ENCODE measurements at places on chromosomes 1 and 21. TPM values are rescaled to one million over a fixed set of nuclear protein-coding genes. Genes with fewer than 3 reads are reported as not detected.

GRCh38 chr1:211329764-211330201, 3.1 kb downstream of the TRAF5 start:
- DNase-seq: no peak

DNA sequence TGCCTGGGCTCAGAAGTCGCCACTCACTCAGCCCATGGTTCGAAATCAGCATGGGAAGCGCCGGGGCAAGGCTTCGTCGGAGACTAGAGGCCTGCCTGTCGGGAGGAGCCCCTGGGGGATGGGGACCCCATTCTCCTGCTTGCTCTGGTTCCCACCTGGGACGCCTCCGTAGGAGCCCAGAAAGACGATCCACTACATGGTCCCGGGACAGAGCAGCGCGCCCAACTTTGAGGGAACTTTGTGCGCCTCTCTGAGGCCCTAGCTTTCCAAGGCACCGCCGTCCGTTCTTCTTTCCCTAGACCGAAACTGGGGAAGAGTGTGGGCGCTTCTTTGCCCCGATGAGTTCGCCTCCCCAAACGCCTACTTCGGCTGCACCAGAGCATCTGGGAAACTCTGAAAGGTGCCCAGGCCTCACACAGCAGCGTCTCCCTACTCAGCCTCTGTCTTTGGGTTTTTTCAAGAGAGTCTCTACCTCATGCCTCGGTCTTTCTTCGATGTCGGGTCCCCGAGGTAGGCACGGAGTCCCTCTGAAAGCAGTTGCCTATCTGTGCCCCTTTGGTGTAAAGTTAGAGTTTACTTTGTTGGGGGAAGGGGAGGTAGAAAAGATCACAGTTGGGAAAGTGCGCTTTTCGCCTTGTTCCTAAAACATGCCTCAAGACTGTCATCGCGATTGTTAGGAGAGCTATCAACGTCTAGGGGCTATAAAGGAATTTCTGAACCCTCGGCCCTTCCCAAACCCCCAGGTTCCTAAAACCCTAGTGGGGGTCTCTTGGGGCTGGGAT, 14.0 kb downstream of the NR5A2 start:
- DNase-seq: no peak

GRCh38 chr1:7771823-7772299, 765 bp downstream of the VAMP3 start:
- DNase-seq: no peak

- no peak for DNase-seq
Measured at GRCh38 chr1:8340448-8340847, 22.5 kb downstream of the SLC45A1 start.

GRCh38 chr1:95111014-95111413, 6.1 kb upstream of the TLCD4 start:
- no peak for DNase-seq

GRCh38 chr21:33373451-33373850, 29.8 kb upstream of the IFNGR2 start:
- peak; percentile 96 for DNase-seq

- no peak for DNase-seq
Measured at GRCh38 chr1:220684890-220685289, 5.3 kb upstream of the C1orf115 start.

DNA sequence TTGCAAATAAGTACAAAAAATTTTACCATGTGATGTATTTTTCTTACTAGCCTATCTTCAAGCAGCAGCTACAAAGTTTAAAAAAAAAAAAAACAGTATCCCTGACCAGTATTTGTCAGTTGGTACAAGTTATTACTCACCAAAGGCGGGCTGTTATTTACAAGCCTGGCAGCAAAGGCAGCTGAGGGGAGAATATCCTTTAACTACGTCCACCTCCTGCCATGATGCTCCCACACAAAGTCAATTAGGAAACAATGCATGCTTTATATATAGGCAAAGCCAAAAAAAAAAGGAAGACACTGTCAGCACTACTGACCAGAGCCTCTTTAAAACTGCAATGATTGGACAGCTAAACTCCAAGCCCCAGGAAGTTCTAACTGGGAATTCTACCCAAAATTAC, 13.7 kb downstream of the PSMA5 start:
- DNase-seq: no peak

- no peak for DNase-seq
Measured at GRCh38 chr21:37558676-37559211, 192.2 kb downstream of the DYRK1A start.

- peak; percentile 36 for DNase-seq
Measured at GRCh38 chr1:220908757-220909156, 29.5 kb downstream of the HLX start.

GRCh38 chr1:1169429-1170214, 4.1 kb upstream of the TTLL10 start:
- no peak for DNase-seq

- no peak for DNase-seq
Measured at GRCh38 chr1:21321963-21322680, 31.9 kb upstream of the ECE1 start.

GRCh38 chr1:52003877-52004276, 13.4 kb upstream of the RAB3B start:
- DNase-seq: no peak

DNA sequence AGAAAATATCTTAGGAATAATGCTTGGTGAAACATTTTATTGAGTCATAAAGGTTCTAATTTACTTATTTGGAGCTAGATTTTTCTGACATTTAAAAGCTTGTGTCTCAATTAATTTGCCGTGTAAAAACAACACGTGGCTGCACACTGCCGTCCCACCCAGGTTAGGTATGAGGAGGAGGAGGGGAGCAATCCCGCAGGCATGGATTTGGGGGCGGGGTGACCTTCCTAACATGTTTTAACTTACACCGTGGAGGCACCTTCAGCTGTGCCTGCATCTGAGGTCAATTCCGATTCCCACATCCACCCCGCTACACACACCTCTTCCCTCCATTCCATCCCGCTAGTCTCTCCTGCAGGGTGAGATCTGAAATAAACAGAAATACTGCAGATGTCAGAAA, 28.5 kb upstream of the UMODL1 start:
- DNase-seq: no peak

GRCh38 chr1:192575499-192576189, at the start of gene RGS1:
TSS of gene RGS1 (plus strand) at chr1:192575773. CDS start at chr1:192575793, 20 bp downstream.
- DNase-seq: no peak

- DNase-seq: no peak
Measured at GRCh38 chr1:16168622-16169360, 12.9 kb upstream of the EPHA2 start.

DNA sequence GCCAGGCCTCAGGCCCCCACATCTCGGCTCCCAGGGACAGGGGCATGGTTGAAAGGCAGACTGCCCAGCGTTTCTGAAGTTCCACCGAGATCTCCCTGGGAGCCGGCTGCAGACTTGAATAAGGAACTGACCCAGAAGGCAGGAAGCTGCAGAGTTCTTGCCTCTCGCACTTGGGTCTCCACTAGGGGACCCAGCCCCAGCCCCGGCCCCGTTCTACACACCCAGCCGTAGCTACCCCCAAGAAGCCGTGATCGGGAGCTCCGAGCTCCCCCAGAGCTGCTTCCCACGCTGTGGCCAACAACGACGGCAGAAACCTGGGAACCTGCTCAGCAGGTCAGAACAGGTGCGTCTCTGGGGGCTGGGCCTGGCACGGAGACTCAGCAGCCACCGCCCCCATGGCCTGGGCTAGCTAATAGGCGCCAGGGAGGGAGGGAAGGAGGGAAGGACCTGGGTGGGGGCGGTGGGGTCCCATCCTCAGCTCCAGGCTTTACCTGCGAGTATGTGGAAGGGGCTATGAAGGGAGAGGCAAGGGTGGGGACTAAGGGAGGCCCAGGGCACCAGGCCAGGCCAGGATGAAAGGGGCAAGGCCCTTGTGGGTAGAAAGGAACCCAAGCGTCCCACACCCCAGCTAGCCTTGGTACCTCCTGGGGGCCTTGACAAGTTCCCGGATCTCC, at the start of gene NECTIN4:
Gene NECTIN4, minus strand, starts transcription at position 308 of the 674 bp plus-strand sequence. Its CDS starts 262 bp downstream, at position 46.
- DNase-seq: no peak

- no peak for DNase-seq
Measured at GRCh38 chr21:31266241-31266640, 77.8 kb downstream of the TIAM1 start.

GRCh38 chr1:52533713-52534112, 19.2 kb downstream of the TUT4 start:
- no peak for DNase-seq

DNA sequence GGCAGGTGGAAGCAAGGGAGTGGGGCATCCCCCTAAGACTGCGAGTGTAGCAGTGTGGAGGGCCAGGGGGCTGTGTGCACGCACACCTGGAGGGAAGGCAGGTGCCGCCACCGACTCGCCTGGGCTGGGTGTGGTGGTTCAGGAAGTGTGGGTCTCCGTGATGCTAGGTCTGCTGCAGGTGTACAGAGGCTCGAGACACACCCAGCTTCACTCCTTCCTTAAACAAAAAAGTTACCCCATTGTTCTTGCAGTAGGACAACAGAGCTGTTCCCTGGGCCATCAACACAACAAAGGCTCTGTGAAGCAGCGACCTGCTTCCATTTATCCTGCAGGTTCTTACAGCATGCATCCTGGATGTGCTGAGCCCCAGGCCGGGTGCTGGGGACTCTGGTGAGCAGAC, 100.4 kb upstream of the TMEM51 start:
- DNase-seq: no peak

DNA sequence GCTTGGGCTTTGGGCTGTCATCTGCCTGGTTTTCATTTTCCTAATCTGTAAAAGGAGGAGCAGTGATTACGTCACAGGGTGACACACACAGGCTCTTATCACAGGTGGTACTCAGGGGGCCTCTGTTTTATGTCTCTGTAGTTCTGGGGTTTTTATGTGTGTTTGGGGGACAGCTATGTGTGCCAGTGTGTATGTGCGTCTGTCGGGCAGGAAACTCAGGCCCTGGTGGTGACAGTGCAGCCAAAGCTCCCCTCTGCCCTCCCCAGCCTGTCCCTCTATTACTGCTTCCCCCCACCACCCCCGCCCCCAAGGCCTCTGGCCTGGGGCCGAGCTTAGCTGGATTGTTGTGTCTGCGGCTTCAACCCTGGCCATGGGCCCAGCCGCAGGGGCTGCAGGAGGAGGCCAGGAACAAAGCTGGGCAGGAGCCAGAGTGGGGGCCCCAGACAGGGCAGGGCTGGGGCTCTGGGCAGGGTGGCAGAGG, 13.3 kb downstream of the MFAP2 start:
- peak; percentile 88 for DNase-seq

GRCh38 chr1:41822866-41823265, 95.9 kb downstream of the HIVEP3 start:
- no peak for DNase-seq

DNA sequence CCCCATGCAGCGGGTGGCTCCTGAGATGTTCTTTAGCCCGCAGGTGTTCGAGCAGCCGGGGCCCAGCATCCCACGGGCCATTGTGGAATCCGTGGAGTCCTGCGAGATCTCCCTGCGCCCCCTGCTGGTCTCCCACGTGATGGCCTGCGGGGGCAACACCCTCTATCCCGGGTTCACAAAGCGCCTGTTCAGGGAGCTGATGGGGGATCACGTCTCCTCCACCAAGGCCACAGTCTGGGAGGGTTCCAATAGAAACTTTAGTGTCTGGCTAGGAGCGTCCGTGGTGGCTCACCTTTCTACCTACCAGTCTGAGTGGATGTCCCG, 71.0 kb downstream of the ACTL8 start:
- no peak for DNase-seq

DNA sequence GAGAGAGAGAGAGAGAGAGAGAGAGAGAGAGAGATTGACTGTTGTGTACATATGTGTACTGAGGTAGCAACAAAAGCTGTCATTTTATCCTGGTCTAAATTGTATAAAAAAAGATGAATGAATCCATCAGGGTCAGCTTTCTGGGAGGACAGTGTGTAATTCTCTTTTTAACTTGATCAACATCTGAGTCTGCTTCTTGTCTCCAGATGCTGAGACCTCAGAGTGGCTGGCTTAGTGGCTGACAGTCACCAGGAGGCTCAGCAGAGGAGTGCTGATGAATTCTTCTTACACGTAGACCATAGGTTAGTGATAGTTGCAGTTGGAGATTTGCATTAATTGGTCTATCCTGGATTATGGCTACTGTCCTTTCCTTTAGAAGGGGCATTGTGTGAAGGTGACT, 28.5 kb upstream of the PLXNA2 start:
- DNase-seq: no peak

DNA sequence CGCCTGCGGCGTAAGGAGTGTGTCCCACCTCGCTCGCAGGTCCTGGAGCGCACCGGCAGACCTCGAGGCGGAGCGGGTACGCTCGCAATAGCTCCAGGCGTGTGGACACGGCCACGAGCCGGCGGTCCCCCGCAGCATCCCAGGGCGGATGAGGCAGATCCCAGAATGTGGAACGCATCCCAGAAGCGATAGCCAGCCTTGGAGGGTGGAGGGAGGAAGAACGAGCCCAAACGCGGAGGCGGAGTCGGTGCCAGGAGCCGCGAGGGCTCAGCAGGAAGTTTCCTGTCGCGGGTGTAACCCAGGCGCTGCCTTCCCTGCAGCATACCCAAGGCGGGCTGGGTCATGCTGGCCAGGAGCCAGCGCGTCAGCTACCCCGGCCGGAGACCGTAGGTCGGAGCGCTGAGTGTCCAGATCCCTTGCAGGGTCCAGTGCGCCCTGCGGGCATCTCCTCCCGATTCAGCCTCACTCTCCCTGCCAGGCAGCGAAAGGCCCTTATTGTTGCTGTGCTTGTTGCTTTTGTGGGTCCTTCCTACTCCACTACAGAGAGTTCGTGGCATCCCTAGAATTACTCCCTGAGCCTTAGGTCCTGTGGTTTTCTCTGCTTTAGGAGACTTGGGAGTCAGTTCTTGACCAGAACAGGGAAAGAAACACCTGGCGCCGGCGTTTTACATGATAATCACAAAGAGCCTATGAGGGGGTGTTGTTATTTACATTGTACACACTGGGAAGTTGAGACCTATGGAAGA, 27.7 kb downstream of the STYXL2 start:
- peak; percentile 82 for DNase-seq

DNA sequence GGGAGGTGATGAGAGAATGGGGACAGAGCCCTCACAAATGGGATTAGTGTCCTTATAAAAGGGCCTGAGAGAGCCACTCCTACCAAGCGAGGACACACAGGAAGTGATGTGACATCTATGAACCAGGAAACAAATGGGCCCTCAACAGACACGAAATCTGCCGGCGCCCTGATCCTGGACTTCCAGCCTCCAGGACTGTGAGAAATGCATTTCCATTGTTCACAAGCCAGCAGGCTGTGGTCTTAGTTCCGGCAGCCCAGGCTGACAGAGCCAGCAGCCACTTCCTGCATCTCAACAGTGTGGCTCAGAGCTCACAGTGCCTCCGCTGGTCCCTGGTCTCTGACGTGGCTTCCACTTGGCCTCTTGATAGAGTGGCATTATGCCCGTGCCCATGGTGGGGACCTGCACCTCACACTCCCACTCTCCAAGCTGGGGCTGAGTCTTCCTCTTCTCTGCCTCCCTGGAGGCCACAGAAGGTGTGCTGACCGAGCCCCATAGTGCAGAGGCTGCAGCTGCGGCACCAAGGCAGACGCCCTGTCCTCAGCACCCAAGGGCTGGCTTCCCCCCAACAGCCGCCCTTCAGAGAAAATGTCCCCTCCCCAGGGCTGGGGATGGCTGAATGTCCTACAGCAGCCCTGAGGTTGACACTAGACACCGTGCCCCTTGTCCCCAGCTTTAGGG, 44.9 kb downstream of the ACOT7 start:
- DNase-seq: peak; percentile 90

The RXFP4 gene
- total RNA-seq: not detected

The TFAP2E gene
- total RNA-seq: not detected

The GBP7 gene
- total RNA-seq: not detected

The OR2W3 gene
- total RNA-seq: not detected

The SH2D1B gene
- 0.71 TPM for total RNA-seq

The NPPA gene
- not detected for total RNA-seq

The CACNA1S gene
- not detected for total RNA-seq

The RNU1-4 gene
- total RNA-seq: not detected

The MROH9 gene
- total RNA-seq: not detected

The AK5 gene
- 5.6 TPM for total RNA-seq

The PRDM16 gene
- not detected for total RNA-seq

The KCNJ9 gene
- not detected for total RNA-seq

The CAMK1G gene
- 3.0 TPM for total RNA-seq

All from M059J (cell line).